NCI-H2081 treated with DMSO at 0.1 percent for 48 hours (cell line): ENCODE measurements at places on chromosomes 1 and 21.

DNA sequence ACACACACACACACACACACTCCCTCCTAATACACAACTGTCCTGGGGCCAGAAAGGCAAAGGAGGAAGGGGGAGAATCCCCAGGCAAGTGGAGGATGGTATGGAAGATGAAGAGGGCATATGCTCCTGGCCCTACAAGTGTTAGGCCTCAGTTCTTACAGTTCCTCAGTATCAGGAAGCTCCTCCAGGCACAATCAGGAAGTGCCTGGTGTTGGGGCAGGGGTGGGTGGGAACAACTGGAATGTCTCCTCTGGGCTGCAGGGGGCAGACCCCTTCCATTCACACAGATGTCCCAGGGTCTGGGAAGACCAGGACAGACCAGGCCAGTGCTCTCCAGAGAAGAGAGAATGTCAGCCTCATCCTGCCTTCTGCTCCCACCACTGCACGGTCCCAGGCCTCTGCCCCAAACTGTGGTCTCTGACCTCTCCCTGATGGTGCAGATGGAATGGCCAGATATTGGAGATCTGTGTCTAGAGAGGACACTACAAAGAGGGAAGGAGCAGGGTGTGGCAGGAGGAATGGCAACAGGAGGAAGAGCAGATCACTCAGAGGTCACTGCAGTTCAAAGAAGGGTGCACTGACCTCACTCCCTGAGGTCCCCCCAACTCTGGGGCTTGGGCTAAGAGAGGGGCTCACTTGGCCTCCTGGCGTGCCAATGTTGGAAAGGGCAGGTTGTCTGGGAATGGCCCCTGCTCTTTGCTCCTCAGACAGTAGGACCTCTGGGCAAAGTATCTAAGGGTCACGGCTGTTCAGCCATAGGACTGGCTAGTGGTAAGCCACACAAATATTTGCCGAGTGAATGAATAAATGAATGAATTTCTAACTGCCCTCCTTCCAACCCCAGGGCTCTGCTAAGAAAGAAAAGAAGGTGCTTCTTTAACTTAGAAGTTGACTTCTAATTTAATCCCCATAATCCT, 2.5 kb upstream of the DENND2D start:
- no peak for DNase-seq

GRCh38 chr1:161193561-161194235, 5.2 kb downstream of the ADAMTS4 start:
- no peak for DNase-seq

DNA sequence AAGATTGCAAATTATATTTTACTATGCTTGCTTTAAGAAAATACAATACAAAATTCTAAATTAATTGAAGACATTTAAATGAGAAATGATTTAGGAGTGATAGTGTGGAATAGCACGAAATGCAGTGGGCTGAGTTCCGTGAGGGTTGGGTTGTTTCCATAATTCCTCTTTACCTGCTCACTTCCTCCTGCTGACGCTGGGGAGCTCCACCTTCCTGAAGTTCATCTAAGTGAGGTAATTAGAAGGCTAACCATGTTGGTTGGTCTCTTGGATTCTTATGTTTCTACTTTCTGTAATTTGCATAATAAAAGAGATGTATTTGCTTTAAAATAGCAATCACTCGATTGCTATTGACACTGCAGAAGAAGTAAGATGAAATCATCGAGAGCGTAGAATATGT, 4.7 kb downstream of the OR14I1 start:
- DNase-seq = no peak

DNA sequence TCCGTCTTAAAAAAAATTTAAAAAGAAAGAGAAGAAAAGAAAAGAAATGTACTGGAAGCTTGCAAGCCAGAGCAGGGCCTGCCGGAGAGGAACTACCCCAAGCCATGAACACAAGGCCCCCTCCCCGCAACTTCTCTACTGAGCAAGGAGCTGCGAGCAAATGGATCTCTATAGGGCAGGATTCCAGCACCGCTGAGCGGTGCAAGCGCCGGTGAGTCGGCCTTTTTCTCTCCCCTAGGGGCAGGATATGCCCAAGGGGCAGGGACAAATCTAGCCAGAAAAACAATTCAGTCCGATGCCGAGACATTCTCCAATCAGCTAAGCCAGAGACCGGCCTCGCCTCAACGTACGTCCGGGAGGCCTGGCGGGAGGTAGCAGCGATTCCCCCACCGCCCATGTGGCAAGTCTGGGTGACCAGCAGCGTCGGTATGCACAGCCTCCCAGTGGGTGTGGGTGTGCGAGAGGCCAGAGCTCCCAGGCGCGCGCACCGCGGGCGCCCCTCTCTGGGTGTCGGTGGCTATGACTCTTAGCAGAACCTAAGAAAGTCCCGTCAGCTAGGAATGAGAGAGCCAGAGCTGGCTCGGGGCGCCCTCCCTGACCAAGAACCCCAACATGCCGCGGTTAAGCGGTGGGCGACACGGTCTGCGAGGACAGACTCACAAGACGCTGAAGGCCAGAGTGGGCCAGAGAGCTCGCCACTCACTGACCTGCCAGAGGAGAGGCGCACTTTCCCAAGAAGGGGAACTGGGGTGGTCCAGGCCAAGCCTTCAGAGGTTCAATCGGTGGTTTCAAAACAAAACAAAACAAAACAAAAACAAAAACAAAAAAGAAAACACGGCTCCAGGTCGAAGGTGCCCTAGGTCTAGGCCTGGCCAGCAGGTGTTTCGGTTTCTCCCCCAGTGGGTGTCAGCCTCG, 1.9 kb downstream of the CSMD2 start:
- no peak for DNase-seq

- DNase-seq = no peak
These were observed 129.1 kb downstream of the S1PR1 start for GRCh38 chr1:101365878-101366277.

DNA sequence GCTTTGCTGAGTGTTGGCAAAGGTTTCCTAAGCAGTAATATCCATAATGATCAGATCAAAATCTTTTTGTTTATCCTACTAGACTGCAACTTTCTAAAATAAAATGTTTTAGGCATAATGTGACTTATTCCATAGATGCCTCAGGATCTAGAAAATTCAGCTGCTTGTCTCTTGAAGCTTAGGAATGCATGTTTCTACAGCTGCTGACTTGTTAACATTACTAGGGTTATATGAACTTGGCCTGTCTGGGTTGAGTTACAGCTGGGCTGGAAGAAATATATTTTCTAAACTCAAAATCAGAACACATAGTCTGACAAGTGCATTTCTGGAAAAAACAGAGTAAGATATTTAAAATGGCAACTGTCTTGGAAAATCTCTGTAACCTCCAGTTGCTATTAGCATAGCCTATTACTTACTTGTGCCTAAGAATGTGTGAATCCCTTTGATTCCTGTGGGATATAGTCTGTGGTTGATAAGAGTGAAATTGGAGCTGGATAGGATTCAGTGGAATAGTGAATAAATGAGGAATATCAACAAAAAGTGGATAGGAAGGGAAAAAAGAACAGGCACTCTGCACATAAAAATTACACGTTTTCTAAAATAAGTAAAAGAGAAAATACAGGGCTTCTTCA, 61.2 kb downstream of the RGS4 start:
- DNase-seq = no peak
